CMK (cell line): ENCODE measurements at places on chromosomes 6 and 20.

GRCh38 chr6:45987856-45988255 lies 27.8 kb downstream of the CLIC5 start:
- DNase-seq, result no peak

GRCh38 chr6:154613137-154613676 lies 102.7 kb upstream of the CNKSR3 start:
- DNase-seq, result no peak

- DNase-seq, result no peak
Observed at GRCh38 chr20:60008130-60008808, 50.0 kb downstream of the CDH26 start.

DNA sequence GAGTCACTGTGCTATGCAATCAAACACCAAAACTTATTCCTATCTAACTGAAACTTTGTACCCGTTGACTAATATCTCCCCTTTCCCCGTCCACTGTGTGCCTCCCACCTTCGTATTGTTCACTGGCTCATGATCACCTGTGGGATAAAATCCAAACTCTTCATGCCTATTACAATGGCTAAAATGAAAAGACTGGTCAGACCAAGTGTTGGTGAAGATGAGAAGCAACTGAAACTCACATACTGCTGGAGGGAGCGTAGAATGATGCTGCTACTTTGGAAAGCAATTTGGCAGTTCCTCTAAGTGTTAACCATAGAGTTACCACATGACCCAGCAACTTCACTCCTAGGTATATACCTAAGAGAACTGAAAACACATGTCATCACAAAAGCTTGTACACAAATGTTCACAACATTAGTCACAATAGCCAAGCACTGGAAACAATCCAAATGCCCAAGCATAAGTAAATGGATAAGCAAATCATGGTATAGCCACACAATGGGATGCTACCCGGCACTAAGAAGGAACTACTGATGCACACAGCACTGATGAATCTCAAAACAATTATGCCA lies 13.1 kb downstream of the RPS10 start:
- no peak for DNase-seq

- DNase-seq, result no peak
Observed at GRCh38 chr20:40019510-40019909, 669.5 kb downstream of the MAFB start.

GRCh38 chr6:166573511-166574216 lies 12.8 kb downstream of the RAMACL start:
- no peak for DNase-seq

DNA sequence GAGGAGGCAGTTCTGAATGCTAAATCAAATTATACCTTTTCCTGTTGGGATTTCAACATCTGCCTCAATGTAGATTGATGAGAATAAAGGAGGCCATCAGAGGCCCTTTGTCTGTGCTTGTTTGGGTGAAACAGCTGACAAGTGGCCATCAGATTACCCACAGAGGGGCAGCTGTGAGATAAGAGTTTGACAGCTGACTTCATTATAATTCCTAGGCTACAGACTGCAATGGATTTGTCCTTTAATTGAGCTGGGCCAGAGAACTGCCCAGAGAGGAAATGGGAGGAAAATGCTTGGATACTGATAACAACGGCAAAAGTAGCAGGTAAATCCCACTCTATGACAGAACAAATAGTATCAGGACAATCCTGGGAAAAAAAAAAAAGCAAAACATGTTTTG lies 649.4 kb downstream of the HDGFL1 start:
- no peak for DNase-seq

DNA sequence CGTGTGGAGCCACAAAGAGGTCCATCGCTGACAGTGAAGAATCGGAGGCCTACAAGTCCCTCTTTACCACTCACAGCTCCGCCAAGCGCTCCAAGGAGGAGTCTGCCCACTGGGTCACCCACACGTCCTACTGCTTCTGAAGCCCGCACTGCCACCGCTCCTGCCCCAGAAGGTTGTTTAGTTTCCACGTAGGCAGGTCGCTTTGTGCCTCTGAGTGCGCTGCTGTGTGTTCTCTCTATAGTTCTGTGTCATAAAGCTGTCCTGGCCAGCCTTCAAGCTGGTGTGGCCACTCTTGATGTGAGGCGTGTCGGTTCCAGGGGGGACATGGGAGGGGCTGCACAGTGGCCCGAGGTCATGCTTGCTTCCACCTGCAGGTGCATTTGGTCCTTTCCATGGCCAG lies 6.4 kb upstream of the FAM209A start:
- no peak for DNase-seq

DNA sequence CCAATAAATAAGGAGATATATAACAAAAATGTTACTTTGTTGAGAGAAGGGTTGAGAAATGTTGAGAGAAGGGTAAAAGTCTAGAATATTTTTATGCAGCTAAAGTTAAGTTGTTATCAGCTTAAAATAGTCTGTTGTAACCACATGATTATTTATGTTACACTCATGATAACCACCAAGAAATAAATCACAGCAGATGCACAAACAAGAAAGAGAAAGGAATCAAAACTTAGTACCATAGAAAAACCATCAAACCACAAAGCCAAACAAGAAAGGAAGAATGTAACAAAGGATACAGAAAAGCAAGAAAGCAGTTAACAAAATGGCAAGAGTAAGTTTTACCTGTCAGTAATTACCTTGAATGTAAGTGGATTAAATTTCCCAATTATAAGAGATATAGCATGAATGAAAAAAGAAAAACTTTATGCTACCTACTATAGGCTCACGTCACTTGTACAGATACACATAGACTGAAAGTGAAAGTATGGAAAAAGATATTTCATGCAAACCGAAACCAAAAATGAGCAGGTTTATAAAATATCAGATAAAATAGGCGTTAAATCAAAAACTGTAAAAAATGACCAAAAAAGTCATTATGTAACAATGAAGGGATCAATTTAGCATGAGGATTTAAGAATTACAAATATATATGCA lies 93.6 kb downstream of the STXBP5 start:
- no peak for DNase-seq

- no peak for DNase-seq
Observed at GRCh38 chr20:46423342-46423741, 16.9 kb upstream of the ELMO2 start.

DNA sequence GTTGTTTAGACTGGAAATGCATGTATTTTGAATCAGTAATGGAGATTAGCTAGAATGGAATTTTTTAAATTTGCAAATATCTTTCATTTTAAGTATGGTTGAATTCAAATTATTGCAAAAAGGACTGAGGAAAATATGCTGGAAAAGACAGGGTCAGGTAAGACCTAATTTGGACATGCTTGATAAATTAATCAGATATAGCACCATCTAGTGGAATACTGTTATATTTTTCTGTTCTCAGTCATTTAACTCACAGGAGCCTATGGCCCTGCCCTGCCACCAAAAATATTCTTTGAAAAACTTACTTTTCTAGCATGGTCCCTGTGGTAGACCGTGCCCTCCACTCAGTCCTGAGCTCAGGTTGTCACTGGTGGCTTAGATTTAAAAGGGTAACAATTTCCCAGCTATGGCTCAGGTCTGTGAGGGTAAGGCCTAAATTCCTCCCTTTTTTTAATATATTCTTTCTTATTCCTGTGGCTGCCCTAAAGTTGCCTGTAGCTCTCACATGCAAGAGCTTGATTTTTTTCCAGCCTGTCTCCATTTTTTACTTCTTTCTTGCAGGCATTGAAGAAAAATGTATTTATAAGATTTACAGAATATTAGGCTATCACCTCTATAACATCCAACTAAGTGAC lies 25.3 kb upstream of the KIAA1586 start:
- DNase-seq, result no peak

GRCh38 chr6:105227295-105227767 lies 47.5 kb upstream of the POPDC3 start:
- DNase-seq, result no peak

GRCh38 chr6:166162599-166163342 lies 4.9 kb downstream of the TBXT start:
- DNase-seq, result no peak

GRCh38 chr20:50636601-50637540 lies 54.5 kb downstream of the RIPOR3 start:
- no peak for DNase-seq

GRCh38 chr6:98716341-98716740 lies 118.0 kb upstream of the POU3F2 start:
- DNase-seq, result no peak

- DNase-seq, result no peak
Observed at GRCh38 chr6:1535295-1535694, 74.4 kb upstream of the FOXC1 start.

DNA sequence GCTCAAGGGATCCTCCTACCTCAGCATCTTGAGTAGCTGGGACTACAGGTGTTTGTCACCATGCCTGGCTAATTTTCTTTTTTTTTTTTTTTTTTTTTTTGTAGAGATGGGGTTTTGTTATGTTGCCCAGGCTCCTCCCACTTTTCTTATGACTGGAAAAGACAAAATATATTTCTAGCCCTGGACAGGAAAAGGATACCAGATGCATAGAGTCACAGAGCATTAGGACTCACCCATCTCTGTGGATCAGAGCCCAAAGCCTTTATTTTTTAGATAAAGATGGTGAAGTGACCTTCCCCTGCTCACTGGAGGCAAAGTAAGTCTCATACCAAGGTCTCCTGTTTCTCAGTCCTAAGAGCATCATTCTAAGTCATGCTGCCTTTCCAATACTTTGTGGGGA lies 3.4 kb downstream of the TRIM10 start:
- no peak for DNase-seq

GRCh38 chr6:90976341-90976740 lies 389.5 kb upstream of the MAP3K7 start:
- DNase-seq, result no peak

DNA sequence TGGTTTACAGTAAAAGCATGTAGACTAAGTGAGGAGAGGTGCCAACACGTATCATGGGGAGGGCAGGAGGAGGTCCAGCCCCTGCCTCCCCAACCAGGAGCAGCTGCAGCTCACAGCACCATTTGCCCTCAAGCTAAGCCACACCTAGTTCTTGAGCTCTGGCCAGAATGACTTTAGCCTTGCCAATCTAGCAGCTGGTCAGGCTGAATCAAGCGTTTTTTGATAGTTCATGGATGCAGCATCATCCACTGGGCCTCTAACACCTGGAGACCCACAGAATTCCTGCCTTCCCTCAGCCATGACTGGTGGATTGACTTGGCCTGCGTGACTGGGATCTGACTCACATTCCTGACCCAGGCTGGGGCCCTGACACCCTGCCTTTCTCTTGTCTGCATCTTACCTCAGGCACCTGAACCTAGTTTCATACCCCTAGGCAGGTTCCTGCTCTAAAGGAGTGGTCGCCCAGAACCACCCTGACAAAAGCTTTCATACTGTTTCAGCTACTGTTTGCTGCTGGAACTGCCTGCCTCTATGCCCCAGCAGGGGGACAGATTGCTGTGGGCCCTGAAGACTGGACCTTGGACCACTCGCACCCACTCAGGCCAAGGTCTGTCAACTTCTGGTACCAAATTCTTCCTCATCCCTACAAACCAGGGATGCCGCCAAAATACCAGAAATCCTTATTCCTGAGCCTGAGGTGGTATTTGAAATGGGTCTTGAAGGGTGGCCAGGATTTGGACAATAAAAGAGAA lies 122.3 kb downstream of the QRSL1 start:
- no peak for DNase-seq

GRCh38 chr20:59062081-59062480 lies 19.5 kb upstream of the PRELID3B start:
- no peak for DNase-seq

DNA sequence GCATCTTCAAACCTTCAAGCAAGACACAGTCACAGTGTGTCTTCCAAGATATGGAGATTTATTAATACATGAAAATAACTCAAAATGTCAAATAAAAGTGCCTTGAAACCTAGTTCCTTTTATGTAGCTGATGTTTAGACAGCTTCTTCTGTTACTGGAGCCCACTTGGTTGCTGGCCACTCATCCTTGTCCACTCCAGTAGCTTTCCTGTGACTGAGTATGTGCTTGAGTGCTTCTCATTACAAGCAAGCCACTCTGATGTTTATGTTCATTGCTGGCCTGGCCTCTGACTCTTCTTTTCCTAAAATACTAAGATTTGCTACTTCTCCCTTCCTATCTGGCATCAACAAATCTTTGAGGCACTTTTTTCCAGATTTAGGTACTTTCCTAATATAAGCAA lies 545.2 kb upstream of the MAN1A1 start:
- no peak for DNase-seq

- no peak for DNase-seq
Observed at GRCh38 chr6:54415517-54415916, 107.3 kb downstream of the TINAG start.

DNA sequence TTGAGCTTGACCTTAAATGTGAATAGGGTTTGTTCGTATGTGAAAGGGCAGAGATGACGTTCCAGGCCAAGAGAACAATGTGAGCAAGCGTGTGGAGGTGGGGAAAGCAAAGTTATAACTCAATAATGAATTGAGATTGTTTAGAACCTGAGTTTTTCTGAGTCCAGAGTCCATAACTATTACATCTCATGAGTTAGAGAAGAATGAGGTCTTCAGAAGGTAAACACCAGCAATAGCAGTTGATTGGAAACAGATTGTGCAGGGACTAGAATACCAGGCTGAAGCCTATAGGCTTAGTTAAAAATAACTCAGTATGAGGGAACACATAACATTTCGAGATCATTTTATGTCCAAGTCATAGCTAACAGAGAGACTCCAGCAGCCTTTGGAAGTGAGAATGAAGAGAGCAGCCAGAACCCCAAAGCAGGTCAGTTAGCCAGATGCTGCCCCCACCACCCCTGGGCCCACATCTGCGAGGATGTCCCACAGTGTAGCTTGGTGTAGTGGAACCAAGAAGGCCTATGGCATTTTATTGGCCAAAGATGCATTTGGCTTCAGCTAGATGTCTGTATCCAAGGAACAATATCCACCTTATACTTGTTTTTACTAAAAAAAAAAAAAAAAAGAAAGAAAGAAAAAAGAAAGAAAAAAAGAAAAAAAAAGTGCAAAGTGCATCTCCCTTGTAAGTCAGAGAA lies 121.7 kb downstream of the TNFRSF21 start:
- no peak for DNase-seq

DNA sequence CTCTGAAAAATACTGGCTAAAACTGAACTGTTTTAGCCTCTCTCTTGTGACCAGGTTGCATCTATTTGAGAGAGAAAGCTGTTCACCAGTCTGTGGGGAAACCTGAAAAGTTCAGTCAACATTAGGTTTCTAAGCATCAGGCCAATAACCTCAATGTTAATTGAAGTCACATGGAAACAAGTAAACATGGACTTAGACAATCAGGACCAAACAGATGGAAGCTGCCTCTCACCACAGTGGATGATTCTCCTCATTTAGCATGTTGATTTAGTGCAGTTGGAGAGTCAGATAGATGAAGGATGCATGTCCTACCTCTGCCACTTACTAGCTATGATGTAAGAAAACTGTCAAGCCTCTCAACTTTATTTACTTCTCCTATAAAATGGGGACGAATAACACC lies 18.2 kb downstream of the SCGN start:
- no peak for DNase-seq

GRCh38 chr6:163564534-163564933 lies 150.0 kb downstream of the QKI start:
- no peak for DNase-seq
